Activated CD8-positive, alpha-beta memory T cell treated with anti-CD3 and anti-CD28 coated beads for 4 hours (primary cell): ENCODE measurements at places on chromosomes 2 and 18.

DNA sequence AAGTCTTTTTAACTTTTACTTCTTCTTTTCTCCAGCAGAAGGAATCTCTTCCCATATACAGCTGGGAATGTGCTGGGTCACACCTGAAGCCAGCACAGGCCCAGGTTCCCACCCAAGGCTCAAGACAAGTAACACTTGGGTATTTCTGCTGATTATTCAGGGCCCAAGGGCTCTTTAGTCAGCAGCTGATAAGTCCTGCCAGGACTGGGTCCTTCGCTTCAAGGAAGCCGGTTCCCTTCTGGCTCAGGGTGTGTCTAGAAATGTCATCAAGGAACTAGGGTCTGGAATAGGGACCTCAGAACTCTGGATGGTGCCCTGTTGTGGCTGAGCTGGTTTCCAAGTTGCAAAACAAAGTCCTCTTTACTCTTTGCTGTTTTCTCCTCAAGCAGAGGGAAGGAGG lies 27.0 kb upstream of the SERPINB2 start:
- no peak for DNase-seq

- DNase-seq: no peak
Measured at GRCh38 chr2:150781142-150781541, 293.7 kb upstream of the RND3 start.

DNA sequence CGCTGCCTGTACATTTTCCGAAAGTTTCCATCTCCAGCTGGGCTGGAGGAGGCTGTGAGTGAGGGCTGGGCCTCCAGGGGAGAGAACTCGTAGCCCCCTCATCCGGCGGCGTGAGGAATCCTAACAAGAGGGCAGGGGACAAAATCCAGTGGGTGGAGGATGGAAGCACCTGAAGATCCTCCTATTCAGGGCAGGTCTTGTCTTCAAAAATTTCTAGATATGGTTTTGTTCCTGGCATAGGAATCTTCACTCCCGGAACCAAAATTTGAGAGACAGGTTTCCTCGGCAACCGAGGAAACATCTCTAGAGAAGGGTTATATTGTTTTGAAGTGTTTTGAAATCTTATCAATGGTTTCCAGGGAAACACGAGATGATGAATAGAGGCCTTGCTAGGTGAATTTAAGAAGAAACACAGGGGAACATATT lies 136.7 kb downstream of the SH3BP4 start:
- no peak for DNase-seq

DNA sequence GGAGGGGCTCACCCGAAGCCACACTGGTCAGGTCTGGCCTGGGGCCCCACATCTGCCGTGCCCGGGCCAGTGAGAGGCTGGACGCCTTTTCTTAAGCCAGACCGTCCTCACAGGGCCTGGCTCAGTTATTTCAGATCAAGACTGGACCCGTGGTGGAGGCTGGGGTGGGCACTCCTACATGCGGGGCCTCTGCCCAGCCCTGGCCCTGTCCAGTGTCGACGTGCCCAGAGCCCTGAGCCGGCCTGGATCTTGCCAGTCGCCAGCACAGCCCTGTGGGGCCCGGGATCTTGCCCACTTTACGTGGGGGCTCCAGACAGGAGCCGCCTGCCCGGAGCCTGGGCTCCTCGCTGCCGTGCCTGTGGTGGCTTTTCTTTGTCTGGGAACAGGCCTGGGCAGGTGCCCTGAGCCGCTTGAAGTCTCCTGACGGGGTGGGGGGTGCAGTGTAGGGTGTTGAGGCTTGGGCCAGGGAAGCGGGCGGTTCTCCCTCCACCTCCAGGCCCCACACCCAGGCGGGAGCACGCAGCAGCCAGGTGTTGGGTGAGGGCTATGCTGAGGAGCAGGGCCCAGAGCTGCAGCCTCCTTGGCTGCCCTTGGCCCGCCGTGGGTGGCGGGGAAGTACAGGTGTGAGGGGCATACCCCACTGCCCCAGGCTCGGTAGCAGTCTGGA lies 6.0 kb downstream of the GPC1 start:
- no peak for DNase-seq

GRCh38 chr2:129862668-129863067 lies 116.8 kb upstream of the RAB6C start:
- DNase-seq: no peak

- no peak for DNase-seq
Measured at GRCh38 chr2:128389388-128390086, 70.9 kb upstream of the HS6ST1 start.

DNA sequence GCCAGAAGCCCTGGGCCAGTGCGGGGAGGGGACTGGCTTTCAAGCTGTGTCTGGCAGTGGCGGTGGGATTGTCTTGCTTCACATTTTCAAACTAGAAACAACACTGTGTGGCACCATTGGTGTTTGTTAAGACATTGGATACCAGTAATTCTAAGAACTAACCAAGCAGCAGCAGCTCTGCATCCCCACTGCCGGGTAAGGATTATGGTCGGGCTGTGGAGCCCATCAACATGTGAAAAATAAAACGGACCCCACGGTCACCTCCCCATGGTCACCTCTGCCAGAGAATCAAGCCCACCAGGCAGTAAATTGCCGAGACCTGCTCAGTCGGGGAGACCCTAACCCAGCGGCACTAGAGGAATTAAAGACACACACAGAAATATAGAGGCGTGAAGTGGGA lies 65.3 kb downstream of the C18orf63 start:
- DNase-seq: no peak

- DNase-seq: no peak
Measured at GRCh38 chr2:72993933-72994280, 76.6 kb downstream of the EMX1 start.

GRCh38 chr18:36828157-36828629 lies 609 bp downstream of the TPGS2 start:
- DNase-seq: no peak

DNA sequence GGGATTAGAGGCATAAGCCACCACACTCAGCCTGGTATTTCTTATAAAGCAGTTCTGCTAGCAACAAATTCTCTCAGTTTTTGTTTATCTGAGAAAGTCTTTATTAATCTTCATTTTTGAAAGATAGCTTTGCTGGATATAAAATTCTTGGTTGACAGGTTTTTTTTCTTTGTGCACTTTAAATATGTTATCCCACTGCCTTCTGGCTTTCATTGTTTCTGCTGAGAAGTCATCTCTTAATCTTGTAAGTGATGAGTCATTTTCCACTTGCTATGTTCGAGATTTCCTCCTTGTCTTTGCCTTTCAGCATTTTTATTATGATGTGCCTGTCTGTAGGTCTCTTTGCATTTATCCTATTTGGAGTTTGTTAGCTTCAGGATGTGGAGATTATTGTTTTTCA lies 5.9 kb upstream of the ELAC1 start:
- no peak for DNase-seq

DNA sequence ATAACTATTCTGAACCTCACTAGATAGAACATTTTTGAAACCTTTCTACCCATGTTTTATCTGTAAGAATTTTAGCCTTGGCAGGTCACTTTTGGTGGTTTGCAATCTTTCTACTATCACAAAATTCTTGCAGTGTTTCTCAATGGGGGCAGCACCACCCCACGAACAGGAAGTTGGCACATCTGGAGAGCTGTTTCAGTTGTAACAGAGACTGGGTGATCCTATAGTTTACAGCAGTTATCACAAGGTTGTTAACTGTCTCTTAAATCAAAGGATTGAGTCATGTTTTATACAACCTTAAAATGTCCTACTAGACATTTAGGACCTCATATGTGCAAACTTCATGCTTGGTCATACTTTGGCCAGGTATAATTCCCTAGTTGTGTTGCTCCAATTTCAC lies 829.2 kb downstream of the ERBB4 start:
- DNase-seq: no peak

DNA sequence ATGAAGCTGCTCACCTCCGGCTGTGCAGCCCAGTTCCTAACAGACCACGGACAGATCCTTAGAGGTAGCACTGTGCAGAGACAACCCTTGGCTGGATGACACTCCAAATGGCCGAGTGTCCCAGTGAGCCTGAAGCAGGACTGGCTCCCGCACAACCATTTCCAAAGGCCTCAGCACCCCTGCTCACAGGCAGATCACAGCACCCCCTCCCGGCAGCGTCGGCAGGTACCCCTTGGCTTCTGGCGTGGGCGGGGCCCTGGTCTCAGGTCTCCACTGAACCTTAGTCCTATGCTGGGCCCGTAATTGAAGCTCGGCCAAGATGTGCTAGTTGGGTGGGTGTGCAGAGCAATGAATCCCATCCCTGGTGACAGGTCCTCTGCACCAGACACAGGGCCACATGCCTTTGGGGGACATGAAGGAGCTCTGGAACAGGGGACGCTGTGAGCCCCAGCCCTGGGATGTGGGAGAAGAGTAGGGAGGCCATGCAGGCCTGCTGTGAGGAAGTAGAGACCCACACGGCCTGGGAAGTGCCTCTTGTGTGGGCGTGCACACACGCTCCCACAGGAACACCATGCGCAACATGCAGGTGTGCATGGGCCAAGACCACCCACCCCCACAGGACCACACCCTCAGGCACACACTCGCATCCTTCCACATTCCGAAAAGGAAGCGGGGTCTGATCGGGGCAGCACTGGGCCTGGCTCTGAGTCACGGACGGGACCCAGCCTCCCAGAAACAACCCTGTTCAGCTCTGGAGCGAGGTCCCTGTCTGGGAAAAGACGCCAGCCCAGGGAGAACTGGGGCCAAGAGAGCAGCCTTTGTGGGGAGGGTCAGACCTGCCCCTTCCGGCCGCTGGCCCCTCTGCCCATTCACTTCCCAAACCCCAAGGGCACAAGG lies 2.8 kb downstream of the DUSP2 start:
- DNase-seq: no peak

GRCh38 chr2:20585359-20585709 lies 65.6 kb downstream of the HS1BP3 start:
- DNase-seq: no peak

- no peak for DNase-seq
Measured at GRCh38 chr2:84989422-84989821, 18.5 kb downstream of the KCMF1 start.

DNA sequence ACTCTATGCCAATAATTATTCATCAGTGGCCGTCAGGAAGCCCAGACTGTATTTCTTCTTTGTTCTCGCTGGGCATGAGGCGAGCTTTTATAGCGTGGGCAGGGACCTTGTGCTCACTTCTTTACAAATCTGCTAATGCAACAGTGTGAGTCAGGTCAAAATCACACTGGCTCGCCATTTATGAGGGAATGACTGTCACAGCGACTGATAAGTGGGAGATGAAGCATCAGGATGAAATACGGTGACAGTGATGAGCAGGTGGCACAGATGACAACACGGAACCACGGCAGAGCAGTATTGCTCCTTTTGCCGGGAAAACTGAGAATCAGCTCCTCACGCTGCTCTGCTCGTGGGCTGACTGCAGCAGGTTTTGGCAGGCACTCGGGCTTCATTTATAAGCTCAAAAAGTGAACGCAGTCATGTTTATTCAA lies 20.5 kb downstream of the TYMS start:
- no peak for DNase-seq
